ENCODE measurements at places on chromosomes 13 and 19.

DNA sequence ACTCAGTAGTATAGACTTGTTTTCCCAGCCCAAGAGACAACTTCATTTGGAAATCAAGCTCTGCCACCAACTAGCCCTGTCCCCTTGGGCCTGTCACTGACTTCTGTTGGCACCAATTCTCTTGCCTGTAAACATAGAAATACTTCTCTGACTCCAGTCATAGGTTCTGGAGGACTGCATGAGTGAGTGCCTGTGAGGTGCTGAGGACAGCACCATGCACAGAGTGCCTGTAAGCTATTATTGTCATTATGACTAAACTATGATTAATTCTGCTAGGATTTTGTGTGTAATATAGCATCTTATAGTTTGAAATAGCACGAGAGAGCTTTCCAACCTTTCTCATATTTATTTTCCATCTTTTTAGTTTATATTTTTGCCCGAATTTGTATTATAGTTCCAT is 247.9 kb downstream of the MYO16 start:
- no peak for DNase-seq

- no peak for DNase-seq
Observed at GRCh38 chr19:19458110-19458816, 52.8 kb downstream of the GATAD2A start.

DNA sequence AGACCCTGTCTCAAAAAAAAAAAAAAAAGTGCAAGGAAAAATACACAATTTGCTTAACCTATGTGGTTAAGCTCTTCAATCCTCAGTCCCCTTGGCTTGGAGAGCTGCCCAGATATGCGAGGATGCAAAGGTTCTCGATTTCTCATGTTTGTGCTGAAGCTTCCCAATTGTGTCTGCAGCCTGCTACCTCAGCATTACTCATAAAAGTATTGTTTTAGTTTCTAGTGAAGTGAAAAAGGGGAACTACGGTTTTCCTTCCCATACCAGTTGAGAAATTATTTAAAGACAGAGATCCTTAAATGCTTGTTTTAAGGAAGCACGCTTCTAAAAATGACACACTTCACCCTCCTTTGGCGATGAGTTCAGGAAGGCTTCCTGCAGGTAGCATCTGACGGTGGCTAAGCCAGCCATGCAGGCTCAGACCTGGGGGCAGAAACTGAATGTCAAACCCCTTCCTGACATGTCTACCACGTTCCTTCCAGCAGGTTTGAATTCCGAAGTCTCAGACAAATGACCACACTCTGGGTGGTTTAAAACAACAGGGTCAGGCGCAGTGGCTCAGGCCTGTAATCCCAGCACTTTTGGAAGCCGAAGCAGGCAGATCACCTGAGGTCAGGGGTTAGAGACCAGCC is 47.9 kb downstream of the RUBCNL start:
- DNase-seq = peak; percentile 82

GRCh38 chr13:91493442-91493841 is 95.0 kb downstream of the GPC5 start:
- no peak for DNase-seq

- no peak for DNase-seq
Observed at GRCh38 chr13:25224151-25224550, 52.1 kb upstream of the AMER2 start.

- DNase-seq = no peak
Observed at GRCh38 chr13:41934994-41935393, 25.9 kb downstream of the VWA8 start.

- no peak for DNase-seq
Observed at GRCh38 chr19:8336072-8336569, 6.9 kb downstream of the KANK3 start.

DNA sequence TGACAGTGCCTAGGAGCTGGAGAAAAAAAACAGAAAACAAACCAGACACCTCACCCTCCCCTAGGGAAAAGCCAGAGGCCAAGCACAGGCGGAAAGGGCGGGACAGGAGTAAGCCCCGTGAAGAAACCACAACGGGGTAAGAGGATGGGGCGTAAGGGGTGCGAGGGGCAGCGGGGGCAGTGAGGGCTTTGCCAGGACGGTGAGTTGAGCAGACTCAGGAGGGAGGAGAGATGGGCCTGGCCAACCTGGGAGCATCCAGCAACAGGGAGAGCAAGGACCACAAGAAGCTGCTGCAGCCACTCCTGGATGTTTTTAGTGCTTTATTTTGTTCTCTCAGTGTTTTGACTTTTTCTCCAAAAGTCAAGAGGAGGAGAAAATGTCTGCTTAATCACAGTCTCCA is 114.1 kb upstream of the SOX1 start:
- no peak for DNase-seq

DNA sequence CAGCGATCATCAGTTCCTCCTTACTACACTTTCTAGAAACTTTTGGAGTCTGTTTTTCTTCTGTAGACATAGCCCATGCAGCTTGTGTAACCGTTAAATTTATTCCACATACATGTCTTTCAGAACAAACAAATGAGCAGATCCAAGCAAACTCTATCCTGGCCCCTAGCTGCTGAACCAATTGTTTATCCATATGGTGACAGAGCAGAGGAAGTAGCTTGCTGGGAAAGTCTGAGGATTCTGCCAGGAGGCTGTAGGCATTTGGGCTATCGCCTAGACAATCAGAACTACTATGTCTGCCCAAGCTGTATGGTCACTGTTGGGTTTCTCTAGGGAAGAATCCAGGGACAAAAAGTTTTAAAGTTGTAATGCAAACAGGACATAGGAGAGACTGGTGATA is 343.7 kb downstream of the SPRY2 start:
- DNase-seq = no peak

DNA sequence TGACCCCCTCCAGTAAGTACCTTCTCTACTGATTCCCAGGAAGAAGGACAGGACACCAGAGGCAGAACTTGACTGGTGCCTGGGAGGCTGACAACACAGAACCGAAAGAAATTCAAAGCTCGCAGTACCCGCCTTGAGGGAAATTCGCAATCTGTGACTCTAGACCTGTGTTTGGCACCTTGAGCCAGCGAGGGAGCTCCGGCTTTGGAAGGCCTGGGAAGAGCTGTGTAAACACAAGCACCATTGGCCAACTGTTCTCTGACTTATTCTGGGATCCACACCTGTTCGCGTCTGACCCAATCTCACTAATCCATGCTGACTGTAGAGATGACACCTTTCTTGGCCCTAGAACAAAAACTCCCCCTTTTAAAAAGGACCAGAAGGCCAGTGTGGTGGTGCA is 50.7 kb downstream of the CEBPG start:
- DNase-seq = no peak

- DNase-seq = peak; percentile 75
Observed at GRCh38 chr13:67369895-67370660, 139.9 kb upstream of the PCDH9 start.

DNA sequence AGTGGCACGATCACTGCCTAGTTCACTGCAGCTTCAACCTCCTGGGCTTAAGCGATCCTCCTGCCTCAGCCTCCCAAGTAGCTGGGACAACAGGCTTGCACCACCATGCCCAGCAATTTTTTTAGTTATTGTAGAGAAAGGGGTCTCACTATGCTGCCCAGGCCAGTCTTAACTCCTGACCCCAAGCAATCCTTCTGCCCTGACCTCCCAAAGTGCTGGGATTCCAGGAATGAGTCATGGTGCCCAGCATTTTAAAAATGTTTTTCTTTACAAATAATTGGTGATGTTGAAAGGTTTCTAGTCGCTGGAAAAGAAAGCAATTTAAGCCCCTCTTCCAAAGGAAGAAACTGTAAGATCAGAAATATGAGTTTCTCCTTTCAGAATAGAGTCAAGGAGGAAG is 19.4 kb downstream of the DYRK1B start:
- no peak for DNase-seq

DNA sequence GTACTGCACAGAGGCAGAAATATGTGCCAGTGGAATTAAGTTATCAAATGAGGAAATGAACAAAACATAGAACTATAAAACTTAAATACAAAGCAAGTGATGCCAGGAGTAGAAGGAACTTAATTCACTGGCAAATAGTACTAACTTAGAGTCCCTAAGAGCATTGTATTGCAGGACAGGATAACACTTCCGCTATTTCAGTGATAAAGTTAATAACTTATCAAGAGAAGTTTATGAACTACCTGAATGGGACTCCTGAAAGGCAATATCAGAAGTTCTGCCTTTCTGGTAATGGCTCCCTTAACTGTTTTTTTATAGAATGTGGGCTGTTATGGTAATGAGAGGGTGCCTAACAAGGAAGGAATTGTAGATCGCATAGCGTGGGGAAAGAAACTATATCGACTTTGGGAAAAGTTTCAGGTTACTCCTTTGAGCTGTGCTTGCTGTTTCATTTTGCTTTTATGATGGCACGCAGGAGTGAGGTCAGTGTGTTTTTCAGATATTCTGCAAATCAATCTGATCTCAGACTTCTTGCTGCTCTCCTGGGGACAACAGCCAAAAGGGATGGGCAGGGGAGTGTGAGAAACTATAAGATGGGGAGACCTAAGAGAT is 95.3 kb upstream of the MLNR start:
- peak; percentile 19 for DNase-seq

GRCh38 chr13:113178070-113178895 is 19.8 kb downstream of the PROZ start:
- peak; percentile 62 for DNase-seq

GRCh38 chr13:80340651-80341100 is 250 bp downstream of the SPRY2 start:
- peak; percentile 73 for DNase-seq

- peak; percentile 61 for DNase-seq
Observed at GRCh38 chr19:4567584-4568071, 8.1 kb upstream of the SEMA6B start.

DNA sequence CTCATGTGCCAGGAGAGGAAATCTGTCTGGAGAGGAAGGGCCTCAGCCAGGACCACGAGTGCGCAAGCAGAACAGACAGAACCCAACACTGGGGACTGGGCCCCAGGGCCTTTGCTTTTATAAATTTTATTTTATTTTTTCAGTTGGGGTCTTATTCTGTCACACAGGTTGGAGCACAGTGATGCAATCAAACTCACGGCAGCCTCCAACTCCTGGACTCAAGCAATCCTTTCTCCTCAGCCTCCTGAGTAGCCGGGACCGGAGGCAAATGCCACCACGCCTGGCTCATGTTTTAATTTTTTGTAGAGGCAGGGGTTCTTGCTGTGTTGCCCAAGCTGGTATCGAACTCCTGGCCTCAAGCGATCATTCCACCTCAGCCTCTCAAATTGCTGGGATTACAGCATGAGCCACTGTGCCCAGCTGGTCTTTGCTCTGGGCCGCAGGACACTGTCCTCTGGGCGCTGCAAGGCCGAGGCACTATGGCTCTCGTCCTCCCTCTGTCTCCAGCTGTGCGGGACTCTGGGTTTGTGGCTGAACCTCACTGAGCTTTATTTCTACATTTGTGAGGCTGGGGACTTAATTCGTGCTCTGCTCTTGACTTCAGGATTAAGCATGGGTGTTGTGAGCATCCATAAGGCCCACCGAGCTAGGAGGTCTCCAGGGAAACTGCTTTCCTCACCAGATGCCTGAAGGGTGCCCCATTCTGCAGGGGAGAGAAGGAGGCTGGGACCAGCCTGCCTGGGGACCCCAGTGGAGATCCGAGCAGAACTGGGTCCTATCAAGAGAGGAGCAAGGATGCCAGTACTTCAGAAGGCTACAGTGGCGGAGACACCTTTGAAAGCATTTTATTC is 144.2 kb upstream of the VSTM2B start:
- DNase-seq = no peak

DNA sequence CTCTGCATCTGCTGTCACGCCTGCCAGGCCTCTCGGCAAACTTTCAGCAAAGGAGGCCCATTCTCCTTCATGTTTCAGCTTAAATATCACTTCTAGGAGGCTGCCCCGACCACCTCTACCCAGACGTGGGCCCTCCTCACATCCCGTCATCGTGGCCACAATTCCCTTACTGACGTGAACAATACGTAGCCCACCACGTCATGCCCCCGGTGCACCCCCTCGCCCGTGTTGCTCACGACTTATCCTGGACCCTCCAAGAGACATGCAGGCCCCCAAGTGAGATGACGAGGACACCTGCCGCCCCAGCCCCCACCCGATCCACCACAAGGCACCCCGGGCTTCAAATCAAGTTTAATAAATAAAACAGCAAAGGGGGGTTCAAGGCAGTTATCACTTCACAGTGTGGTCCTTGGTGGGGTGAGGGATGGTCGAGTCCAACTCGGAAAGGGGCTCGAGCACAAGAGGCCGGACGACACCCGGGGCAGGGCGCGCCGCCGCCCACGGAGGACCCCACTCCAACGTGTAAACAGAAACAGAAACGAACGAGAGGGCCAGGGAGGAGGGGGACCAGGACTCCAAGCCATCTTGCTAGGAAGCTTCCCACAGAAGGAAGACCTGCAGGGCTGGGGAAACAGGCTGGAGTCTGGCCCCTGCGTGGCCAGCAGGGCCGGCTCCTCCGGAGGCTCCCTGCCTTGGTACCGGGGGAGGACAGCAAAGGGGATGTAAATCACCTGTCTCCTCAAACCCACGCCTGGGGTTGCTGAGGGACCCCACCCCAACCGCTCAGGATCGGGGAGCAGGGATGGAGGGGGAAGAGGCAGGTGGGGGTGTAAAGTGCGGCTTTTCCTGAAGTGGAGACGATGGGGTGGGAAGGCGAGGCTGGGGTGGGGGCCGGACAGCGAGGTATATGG is 14.3 kb upstream of the PLPP2 start:
- no peak for DNase-seq

GRCh38 chr19:50797781-50798658 is 7.8 kb downstream of the ACP4 start:
- DNase-seq = no peak

- peak; percentile 99 for DNase-seq
Observed at GRCh38 chr19:49363268-49364082, at the start of gene DKKL1. DKKL1 (plus strand) TSS chr19:49363877; CDS start chr19:49363999, 122 bp downstream.

DNA sequence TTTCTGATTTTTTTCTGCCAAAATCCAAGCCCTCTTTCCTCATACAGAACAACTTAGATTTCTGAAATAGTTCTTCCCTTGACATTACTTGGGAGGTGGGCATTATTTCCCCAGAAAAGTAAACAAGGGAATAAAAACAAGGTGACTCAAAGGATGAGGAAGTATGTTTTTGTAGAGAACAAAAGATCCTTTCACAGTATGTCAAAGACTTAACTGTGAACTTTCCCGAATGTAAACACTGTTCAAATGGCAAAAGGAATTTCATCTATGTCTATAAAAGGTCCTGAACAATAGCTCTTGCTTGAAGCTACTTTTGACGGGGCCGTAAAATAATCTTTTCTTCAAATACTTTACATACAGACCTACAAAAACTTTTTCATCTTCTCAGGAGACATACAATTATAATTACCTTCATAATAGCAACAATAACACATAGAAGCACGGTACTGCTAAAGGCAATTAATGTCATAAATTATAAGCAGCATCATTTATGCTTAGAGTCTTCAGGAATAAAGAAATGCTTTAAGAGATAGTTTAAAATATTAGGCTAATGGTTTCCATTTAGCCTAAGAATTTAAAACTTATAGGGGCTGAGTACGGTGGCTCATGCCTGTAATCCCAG is 191.1 kb downstream of the RGCC start:
- DNase-seq = peak; percentile 19

GRCh38 chr19:7730286-7731217 is 1.4 kb downstream of the CLEC4G start:
- no peak for DNase-seq

DNA sequence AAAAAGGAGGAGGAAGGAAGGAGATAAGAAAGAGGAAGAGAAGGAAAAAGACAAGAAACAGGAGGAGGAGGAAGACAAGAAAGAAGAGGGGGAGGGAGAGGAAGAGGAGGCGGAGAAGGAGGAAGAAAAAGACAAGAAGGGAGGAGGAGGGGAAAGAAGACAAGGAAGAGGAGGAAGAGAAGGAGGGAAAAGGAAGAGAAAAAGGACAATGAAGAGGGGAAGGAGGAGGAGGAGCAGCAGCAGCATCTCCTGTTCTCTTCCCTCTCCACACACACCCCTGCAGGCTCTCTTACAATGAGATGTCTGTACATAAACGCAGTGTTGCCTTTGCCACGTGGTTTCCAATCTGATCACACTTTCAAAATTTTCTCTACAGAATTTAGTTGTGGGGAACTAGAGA is 66.6 kb downstream of the RUBCNL start:
- no peak for DNase-seq

Measured in fibroblast of the aortic adventitia (primary cell).